ENCODE measurements at places on chromosomes 12 and 14. TPM values are rescaled to one million over a fixed set of nuclear protein-coding genes. Genes with fewer than 3 reads are reported as not detected.

The ASIC1 gene
- total RNA-seq, result 1.2 TPM

The DDHD1 gene
- total RNA-seq, result 13.6 TPM

- DNase-seq, result peak; percentile 61
Measured at GRCh38 chr14:50875359-50876070, 3.7 kb downstream of the ABHD12B start.

The TRIM9 gene
- total RNA-seq, result 4.4 TPM

- no peak for DNase-seq
Measured at GRCh38 chr12:2486796-2487195, 308.0 kb upstream of the FKBP4 start.

- no peak for DNase-seq
Measured at GRCh38 chr14:59465316-59466135, at the start of gene GPR135. Gene GPR135 (minus strand): TSS chr14:59465380. CDS start chr14:59465226, 154 bp downstream.

DNA sequence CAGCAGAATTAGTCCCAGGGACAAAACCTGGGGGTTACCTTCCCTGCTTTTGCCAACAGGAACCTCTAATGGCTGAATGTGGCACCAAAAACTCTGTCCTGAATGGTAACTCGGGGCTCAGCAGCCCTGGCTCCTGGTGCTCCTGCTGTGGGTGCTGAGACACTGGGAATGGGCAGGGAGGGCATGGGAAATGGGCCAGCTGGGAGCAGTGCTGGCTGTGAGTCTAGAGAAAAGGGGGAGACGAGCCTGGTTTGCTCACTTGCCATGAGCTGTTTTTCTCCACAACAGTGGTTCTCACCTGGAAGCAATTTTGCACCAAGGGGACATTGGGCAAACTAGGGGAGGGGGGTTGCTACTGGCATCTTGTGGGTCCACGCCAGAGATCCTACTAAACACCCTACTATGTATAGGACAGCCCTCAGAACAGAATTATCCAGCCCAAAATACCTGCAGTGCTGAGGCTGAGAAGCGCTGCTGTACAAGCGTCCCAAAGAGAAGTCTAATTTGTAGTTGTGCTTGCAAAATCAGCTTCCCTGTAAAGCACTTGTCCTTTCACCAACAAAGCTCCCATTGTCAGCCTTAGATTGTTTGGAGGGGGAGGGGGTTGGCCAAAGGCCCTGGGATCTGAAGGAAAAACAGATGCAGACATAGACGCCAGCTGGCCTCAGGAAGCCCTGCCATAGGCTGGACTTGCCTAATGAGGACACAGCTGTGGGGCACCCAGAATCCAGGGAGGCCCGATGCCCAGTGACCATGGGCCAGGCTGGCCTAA lies 3.6 kb downstream of the LRRC74A start:
- peak; percentile 59 for DNase-seq

DNA sequence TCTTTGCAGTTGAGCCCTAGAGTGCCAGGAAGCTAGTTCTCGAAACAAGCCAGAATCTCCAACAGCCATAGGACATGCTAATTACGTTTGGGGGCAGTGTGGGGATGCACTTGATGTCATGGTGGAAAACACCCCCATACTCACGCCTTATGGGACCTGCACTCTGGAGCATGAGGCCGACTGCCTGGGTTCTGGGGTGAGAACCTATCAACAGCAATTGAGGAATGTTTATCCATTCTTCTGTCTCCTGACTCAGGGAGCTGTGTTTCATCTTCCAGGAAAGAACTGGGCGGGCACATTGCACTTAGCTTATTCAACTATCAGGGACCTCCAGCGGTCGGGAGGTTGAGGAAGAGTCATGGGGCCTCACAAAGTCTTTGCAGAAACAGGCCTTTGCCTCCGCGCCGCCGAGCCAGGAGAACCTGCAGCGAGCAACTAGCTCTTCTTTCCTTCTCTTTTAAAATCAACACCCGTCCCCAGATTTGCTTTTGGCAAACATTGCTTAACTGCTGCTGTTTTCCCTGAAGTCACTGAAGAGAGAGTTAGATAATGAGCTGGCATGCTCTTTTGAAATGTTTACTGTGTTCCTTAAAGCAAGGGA lies 226.1 kb upstream of the DIO3 start:
- DNase-seq, result no peak

- no peak for DNase-seq
Measured at GRCh38 chr12:59059088-59059935, 139.0 kb upstream of the LRIG3 start.

GRCh38 chr14:99342204-99342603 lies 70.2 kb upstream of the BCL11B start:
- DNase-seq, result no peak

DNA sequence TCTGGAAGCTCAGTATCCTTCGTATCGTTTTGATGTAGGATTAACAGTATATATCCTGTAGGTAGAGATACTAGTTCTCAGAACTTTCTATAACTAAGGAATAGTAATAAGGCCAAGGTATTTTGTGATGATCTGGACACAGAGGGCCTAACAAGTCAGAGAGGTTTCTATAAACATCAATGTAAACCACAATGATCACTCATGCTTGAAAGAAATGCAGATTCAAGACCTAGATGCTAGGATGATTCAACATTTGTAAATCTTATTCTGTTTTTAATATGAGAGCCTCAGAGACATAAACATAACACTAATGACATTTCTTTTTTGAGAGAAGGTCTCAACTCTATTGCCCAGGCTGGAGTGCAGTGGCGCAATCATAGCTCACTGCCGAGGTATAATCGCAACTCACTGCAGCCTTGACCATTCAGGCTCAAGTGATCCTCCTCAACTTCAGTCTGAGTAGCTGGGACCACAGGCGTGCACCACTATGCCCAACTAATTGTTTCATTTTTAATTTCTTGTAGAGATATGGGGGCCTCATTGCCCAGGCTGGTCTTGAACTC lies 16.2 kb downstream of the SUPT16H start:
- no peak for DNase-seq

DNA sequence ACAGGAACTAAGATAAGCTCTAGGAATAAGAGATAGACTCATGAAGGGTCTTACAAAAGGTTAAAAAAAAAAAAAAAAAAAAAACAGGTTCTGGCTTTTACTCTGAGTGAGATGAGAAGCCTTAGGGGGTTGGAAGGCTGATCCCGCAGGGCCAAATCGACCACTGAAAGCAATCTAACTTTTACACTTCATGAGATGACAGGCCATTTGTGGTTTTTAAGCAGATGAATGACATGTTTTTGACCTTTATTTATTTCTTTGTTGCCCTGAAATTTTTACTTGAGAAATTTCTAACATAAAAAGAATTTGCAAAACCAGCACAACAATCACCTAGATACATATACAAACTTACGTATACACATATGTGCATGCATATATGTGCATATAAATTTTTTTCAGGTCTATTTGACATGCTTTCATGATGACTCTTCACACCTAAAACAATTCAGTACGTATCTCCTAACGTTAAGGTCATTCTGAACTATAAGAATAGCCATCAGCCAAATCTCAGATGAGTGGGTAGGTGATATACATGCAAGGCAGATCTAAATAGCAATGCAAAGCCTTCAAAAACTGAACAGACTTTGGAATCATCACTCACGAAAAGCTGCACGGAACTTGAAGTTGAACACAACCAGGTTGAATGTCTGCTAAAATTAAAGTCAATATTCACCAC lies 87.0 kb downstream of the R3HDM2 start:
- no peak for DNase-seq

GRCh38 chr12:30067146-30067545 lies 283.4 kb upstream of the TMTC1 start:
- peak; percentile 29 for DNase-seq

- peak; percentile 80 for DNase-seq
Measured at GRCh38 chr12:65004270-65004669, 116.8 kb downstream of the WIF1 start.

- DNase-seq, result no peak
Measured at GRCh38 chr12:124856132-124856841, 7.4 kb downstream of the SCARB1 start.

The DACT1 gene
- 1.5 TPM for total RNA-seq

The MDGA2 gene
- not detected for total RNA-seq

- DNase-seq, result no peak
Measured at GRCh38 chr12:24393071-24393470, 443.6 kb upstream of the SOX5 start.

DNA sequence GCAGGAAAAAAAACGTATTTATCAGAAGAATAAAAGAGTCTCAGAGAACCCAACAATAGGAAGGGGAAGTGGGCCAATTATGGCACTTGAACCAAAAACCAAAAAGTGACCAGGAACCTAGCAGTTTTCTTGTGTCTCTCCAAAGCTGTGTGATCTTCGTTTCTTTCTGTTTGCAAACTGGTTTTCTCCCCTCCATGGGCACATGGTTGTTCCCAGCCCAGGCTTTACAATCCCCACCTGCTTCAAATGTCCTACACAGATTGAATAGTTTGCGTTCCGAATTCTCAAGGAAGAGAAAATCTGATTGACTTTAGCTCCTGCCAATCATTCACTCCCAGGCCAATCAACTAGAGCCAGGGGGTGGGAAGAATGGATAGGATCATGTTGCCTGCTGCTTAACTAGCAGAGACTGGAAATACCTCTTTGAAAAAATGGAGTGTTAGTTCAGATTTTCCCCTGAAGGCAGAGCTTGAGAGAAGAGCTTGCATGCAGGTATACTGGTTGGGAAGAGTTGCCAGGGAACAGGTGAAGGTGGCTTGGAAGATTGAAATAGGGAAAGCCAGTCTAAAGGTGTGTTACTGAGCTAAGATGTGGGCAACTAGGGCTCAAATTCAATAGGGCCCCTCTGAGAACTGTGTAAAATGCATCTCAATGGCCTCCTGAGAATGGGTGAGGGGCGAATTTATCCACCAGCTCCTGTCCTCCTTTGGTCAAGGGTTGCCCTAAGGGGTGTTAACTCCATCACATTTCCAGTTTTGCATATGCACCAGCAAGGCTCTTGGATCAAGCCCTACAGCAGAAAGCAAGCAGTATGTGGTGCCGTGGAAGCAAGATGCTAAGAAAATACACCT lies 106.4 kb upstream of the SRRM4 start:
- no peak for DNase-seq

- DNase-seq, result peak; percentile 54
Measured at GRCh38 chr14:59251811-59252771, 63.6 kb downstream of the DAAM1 start.

DNA sequence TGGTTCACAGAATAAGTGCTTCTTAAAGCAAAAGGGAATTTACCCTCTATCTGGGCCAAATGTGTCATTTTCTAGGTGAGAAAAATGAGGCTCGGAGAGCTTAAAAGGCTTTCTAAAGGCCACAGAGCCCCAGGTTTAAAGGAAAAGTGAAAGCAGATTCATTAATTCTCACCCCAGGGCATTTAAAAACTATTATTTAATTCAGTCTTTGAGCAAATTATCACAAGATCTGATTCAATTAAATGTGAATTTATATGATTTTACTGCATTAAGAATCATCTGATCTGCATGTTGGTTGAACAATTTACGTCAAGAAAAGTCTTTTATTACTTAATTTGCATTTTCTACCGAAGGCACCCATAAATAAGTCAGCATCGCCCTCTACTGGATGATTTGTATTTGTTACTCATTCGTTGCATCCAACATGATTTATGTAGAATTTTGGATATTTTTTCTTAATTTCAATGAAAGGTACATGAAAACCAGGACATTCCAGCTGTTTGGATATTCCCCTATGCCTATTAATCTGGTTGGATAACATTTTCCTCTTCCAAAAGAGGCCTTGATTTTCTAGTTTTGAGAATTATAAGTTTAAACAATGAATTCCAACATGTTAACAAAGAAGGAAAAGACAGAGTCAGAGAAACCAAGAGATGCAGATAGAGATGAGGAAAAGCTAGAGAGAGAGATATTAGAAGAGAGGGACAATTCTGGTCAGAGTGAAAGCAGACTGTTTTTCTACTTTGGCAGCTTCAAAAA lies 19.1 kb upstream of the DHRS7 start:
- peak; percentile 65 for DNase-seq

GRCh38 chr12:112537710-112538396 lies 119.1 kb downstream of the PTPN11 start:
- DNase-seq, result peak; percentile 50

The KRAS gene
- total RNA-seq, result 9.4 TPM

DNA sequence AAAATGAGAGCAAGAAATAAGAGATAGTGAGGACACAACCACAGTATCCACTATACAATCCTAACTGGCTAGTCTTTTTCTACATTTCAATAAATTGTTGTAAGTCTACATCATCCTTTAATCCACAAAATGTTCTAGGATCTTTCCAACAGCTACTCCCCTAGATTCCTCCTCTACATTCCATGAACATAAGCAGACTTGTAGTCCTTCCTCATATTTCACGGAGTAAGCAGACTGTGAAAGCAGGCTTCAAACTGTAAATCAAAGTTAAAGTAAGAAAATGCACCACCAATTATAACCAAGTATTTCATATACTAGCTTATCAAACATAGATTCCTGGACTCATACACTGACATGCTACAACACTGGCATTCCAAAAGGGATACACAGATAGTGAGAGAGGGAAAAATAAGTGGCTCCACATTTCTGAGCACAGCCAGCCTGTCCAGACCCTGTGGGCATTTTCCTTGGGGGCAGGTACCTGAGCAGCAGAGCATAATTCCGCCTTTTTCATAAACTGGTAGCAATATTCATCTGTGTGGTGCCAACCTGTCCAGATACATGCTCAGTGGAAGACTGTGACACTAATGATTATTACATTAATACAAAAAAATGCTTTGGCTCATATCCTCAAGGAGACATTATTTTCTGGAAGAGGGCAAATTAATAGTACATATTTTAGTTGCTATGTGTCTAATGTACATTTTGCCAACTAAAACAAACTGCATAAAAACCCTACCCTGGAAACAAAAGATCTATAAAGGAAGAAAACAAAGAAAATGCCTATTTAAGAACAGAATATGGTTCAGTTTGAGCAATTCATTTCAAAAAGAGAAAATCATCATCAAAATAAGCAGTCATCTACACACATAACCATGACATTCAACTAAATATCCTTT lies 113.3 kb upstream of the FSCB start:
- no peak for DNase-seq

- DNase-seq, result peak; percentile 19
Measured at GRCh38 chr12:81176796-81177195, 98.9 kb downstream of the ACSS3 start.

GRCh38 chr14:69373104-69373503 lies 25.0 kb downstream of the ERH start:
- DNase-seq, result no peak

All from LHCN-M2 (cell line).